Common myeloid progenitor, CD34-positive (primary cell): ENCODE measurements at places on chromosomes 6 and 20.
A peak's percentile ranks its signal among the peaks of the same experiment; 100 is the strongest.

DNA sequence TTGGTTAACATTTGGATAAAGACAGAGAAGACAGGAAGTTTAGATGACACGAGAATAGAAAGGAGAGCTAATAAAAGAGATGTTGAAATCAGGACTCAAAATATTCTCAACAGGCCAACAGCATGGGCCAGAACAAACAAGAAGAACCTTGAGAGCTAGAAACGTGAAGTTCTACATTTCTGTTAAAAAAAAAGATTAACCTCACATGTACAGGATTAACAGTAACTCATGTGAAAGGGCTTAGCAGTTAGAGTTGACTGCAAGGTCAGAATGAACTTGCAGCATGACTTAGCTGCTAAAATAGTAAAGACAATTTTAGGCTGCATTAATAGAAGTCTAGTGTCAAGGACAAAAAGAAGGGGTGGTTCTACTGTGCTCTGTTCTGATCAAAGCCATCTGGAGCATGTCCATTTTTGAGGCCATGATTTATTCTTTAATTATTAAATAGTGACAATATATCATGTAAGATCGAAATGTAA lies 331.1 kb upstream of the HSF2 start:
- no peak for DNase-seq

- no peak for DNase-seq
These were observed 19.1 kb downstream of the MDFI start for GRCh38 chr6:41657131-41658094.

DNA sequence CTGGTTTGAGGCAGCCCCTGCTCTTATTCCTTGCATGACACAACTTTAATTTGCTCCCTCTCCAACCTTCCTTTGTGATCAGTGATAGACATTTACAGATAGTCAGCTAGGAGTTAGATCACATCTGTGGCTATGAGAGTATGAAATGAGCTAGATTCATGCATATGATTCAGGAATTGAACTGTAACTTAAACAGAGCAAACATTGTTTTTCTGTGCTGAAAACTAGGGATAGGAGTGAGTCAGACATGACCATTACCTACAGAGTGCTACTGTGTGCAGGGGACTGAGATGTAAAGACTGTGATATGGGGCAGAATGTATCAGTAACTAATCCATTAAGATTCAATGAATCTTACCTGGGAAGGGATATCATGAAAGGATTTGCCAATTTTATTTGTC lies 279.4 kb upstream of the SPTLC3 start:
- DNase-seq, result no peak

DNA sequence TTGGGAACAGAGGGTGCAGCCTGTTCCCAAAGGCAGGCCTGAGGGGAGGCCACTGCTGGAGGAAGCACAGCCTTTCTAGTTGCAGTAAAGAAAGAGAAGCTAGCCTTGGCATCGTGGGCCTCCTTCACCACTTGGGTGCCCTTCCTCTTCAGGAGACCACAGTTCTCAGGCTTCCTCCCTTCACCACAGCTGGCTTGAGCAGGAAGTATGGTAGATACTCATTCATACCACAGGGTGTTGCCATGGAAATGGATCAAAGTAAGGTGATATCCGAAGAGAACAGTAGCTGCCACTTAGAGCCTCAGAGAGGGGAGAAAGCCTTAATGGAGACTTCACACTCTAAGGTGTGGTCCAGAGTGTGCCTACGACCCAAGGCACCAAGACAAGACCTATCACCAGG lies 120.4 kb upstream of the RIPOR2 start:
- peak; percentile 98 for DNase-seq

DNA sequence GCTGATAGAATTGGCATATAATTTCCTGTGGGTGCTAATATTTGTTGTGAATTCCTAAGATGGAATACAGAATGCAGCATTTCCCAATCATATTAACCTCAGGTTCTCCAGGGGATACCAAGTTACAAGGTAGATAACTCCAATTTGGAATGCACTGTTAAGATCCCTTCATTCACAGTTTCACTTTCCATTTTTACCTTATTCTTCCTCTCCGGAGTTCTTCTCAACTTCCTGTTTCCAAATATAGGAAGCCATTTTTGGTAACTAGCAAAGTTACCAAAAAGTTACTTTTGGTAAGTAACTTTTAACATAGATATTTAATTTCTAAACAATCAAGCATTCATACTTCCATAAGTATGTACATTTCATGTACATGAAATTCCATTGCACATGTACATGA lies 63.5 kb upstream of the PHACTR2 start:
- peak; percentile 51 for DNase-seq

DNA sequence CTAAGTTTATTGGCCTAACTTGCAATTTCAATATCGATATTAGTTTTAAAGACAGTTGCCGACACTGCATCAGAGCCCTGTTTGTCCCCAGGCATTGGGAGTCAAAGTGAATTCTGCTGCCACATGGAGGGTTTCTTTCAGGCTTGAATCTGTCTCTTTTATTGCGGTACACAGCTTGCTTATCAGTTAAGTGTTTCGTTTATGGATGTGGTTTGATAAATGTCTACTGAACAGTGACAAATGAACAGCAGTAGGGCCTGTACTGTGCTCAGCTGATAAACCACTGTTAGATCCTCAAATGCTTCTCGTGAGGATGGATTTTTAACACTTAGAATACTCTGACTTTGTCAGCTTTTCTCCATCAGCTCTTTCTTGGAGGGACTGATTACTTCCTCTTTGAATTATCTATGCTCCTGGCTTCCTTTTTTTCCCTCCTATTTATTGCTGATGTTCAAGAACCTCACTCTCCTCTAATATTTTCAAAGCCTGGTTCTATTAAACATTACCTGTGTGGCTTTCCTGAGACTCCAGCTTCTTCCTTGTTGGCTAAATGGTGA lies 240.8 kb downstream of the PLCB1 start:
- DNase-seq, result peak; percentile 87

DNA sequence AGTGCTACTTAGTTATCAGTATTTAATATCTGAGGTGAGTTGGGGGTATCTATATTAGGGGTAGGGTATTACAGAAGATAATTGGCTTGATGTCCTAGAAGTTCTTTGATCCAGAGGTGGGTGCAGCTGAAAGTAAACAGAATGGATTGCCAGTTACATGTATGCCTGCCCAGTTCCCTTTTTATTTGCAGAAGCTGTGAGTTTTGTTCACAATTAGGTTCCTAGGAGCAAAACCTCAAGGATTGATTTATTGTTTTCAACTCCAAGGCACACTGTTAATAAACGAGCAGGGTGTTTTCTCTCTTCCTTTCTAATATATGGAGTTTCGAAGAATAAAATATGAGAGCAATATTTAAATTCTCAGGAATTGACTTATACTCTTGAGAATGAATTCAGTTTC lies 129.0 kb downstream of the SULF2 start:
- DNase-seq, result peak; percentile 80

DNA sequence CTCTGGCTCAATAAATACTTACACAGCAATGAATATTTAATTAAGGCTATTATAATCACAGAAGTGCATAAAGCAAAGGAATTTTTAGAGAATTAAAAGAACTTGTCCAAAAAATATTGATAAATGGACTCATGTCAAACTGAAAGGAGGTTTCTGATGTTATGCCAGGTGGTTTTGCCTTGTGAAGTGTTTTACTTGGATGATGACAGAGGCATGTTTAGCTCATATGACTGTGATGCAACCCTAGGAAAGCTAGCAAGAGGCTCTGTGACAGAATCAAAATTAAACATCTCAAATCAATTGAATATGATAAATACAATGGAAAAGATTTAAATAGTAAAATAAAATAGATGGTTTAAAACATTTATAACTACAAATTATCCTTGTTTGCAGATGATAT lies 137.3 kb downstream of the TMEM200A start:
- DNase-seq, result no peak

GRCh38 chr6:157561414-157561790 lies 180.4 kb downstream of the ZDHHC14 start:
- no peak for DNase-seq

DNA sequence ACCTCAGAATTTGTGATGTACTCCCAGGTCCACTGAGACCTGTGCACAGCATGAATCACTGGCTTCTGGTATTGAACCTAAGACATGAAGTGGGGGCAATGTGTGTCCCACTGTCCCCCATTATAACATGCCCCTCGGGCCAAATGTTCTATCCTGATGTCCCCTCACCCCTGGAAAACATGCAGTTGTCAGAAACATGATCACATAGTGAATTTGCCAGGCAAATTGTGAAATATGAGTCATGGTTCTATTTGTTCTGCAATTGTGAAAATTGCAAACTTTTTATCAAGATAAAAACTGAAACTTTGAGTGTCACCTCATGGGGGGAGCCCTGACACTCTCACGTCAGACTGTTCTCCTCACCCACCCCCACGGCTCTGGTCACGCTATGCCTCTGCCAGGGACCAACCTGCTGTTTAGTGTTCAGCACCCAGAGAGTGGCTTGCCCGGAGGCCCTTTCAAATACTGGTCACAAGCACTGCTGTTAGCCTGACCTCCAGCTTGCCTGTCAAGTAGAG lies 305.3 kb downstream of the CLIC5 start:
- DNase-seq, result peak; percentile 34

DNA sequence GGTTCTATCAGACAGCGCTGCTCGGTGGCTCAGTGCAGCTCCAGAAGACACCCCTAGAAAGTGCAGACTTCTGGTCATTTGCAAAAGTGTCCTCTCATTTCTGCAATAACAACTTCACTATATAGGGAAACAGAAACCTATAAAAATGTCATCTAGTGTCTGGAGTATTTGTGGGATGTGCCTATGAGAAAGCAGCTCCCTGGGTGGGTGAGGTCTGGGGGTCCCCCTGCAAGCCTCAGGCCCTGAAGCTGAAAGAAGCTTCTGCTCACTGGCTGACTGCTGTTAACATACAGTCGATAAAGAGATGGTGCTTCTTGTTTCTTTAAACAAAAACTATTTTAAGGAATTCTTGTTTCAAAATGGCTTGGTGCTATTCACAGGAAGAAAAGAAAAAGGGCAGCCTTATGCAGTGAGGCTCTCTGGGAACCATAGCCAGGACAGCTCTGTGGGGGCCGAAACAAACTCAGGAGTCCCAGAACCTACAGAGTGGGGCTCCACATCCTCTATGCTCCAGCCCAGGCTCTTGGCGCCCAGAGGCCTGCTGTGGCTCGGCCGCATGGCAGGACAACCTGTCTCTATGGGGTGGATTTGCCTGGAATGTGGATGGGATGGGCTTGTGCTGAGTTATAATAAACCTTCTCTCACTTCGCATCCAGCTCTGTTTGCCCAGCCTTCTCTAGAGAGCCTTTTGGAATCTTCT lies 109.7 kb downstream of the BANF2 start:
- DNase-seq, result no peak

DNA sequence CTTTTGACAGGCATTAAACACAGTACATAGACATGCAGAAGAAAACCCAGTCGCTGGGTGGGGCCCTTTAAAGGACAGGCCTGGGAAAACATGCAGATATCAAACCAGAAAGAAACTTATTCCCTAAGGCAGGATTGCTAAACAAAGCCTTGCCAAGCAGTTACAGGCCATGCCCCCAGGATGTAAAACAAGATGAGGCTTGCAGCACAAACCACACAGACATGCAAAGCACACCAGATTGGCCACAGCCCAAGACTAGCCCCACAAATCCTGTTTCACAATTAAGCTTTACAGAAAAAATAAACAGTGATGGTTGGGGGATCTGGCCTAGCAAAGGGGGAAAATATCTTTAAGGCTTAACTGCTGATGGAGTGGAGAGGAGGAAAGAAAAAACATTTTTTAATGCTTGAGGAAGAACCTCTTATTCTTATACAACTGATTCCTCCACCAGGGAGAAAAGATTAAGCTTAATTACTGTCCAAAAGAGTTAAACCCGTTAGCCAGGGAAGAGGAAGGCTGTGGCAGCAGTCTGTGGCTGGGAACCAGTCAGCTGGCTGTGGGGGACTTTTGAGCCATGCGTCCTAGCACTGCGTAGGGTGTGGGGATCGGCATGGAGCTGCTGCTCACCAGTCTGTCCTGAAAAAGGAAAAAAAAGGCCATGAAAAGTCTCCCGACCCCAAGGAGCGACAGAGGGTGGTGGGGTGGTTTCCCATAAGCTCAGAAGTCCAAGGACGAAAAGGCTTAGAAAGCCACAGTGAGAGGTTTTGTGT lies 28.4 kb downstream of the COL19A1 start:
- no peak for DNase-seq

- DNase-seq, result peak; percentile 13
These were observed 44.5 kb upstream of the RPS6KA2 start for GRCh38 chr6:166671434-166672081.

GRCh38 chr6:132612449-132613108 lies 11.5 kb downstream of the TAAR2 start:
- DNase-seq, result no peak

- no peak for DNase-seq
These were observed 21.6 kb upstream of the TULP4 start for GRCh38 chr6:158290659-158291058.

GRCh38 chr6:68876792-68877493 lies 241.9 kb downstream of the ADGRB3 start:
- DNase-seq, result peak; percentile 47

DNA sequence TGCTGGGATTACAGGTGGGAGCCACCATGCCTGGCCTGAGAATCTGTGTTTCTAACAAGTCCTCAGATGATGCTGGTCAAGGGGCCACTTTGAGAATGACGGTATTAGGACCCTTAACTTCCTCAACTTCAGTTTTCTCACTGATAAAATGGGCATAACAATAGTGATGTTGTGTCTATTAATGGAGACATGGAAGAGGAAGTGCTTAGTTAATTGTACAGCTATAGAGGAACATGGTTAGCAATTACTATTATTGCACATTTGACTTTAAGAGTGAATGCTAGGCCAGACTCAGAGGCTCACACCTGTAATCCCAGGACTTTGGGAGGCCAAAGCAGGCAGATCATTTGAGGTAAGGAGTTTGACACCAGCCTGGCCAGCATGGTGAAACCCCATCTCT lies 12.7 kb downstream of the DPPA5 start:
- no peak for DNase-seq

GRCh38 chr6:34070315-34071135 lies 75.4 kb downstream of the GRM4 start:
- DNase-seq, result peak; percentile 41

- no peak for DNase-seq
These were observed 516.6 kb upstream of the JARID2 start for GRCh38 chr6:14729129-14729871.

DNA sequence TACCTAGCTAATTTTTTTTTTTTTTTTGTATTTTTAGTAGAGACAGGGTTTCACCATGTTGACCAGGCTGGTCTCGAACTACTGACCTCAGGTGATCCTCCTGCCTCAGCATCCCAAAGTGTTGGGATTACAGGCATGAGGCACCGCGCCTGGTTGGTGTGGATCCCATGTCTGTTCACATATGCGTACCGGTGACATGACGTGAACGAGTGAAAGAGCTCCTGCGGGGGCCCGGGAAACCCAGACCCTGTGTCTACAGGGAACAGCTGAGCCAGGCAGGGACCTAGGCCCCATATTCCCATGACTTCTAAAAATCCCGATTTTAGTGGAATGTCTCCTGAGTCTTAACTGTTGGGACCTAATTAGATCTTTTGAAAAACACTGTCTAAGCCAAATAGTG lies 33.1 kb downstream of the VSTM2L start:
- no peak for DNase-seq

GRCh38 chr6:112150363-112150762 lies 63.0 kb downstream of the FAM229B start:
- no peak for DNase-seq

DNA sequence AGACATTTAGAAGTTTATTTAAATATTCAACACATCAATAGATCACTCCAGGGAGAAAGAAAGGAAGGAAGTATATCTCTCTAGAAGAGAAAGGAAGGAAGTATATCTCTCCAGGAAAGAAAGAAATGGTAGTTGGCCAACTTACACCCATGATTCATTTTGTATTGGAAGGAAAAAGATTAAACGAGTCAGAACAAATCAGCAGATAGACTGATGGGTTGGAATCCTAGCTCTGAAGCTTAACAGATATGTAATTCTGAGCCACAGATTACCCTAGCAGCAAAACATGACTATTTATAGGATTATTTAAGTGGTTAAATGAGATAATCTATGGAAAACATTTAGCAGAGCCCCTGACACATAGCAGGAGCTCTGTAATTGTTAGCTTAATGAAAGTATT lies 27.1 kb downstream of the COL12A1 start:
- DNase-seq, result no peak
